ENCODE measurements at places on chromosomes 16 and 17.
A peak's percentile ranks its signal among the peaks of the same experiment; 100 is the strongest.

- no peak for DNase-seq
Observed at GRCh38 chr16:50282955-50283631, 16.7 kb downstream of the ADCY7 start.

DNA sequence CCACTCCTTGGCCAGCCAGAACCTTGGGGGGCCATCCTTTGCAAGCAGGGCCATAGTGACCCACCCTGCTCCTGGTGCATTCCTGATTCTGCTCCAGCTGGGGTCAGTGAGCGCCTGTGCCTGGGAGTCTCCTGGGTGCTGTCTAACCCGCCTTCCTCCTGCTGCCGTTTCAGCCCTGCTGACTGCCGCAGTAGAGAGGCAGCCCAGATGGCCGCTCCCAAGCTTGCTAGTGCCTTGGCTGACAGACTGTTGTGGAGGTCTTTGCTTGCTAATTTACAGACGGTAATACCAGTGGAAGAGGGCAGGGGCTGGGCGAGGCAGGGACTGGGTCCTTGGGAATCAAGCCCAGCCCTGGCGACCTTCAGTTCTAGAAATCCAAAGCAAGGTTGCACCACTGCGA, 99.6 kb downstream of the SOCS1 start:
- DNase-seq = no peak

DNA sequence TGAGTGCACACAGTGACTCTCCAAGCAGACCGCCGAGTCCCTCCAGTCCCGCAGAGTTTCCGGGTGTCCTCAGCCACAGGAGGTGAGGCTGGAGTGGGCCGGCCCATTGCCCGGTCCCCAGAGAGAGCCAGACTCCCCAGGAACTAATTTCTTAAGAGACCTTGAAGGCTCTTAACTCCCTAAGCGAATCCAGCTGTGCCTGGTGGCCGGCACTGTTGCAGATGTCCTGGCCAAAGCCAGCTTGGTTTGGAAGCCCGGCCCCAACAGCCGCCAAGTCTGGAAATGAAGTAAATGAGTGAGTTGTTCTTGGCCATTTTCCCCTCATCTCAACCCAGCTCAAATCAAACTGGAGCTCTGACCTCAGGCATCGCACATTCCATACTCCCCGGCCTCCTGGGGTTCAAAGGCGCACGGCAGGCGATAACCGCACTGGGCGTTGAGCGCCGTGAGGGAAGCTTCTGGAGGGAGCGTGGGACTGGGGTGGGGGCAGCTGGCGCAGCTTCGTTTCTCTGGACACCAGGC, 42.0 kb downstream of the CMIP start:
- no peak for DNase-seq

GRCh38 chr16:27704252-27704651, 154.3 kb downstream of the KATNIP start:
- no peak for DNase-seq

- DNase-seq = no peak
Observed at GRCh38 chr16:30867747-30868146, 26.1 kb downstream of the BCL7C start.

DNA sequence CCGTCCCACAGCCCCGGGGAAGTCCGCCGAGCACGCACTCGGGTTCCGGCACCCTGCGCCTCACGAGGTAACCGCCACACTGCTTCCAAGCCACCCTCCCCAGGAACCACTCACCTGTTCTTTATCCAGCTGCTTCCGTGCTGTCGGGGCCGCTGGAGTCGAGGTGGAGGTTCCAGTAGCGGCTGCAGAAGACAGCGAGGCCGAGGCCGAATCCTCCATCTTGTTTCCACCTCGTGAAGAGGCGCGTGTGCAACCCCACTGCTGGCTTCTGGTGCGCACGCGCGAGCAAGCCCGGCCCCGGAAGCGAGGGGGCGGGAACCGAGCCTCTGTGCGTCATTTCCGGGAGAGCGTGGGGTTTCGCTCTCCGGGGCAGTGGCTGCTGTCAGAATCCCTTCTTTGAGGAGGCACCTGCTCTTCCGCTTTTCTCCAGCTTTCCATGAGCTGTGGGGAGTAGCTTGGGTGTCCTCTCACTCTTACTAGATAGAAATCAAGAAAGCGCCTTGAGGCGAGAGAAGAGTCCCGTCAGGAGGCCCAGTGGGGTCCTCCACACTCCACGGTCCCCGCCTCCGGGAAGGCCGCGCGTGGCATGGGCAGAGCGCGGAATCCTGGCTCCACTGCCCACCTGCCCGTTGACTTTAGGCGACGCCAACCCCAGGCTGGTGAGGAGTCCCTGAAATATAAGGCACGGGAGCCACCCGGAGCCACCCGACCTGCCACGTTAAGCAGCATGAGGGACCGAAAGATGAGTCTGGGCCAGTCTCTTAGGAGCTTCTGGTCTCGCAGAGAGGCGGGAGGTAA, at the start of gene RSL1D1:
TSS of gene RSL1D1 (minus strand) at position 249 of the 798 bp plus-strand sequence. CDS start at position 219, 30 bp downstream.
- DNase-seq = peak; percentile 95

- DNase-seq = peak; percentile 66
Observed at GRCh38 chr17:3965118-3965800, 1.0 kb upstream of the ATP2A3 start.

DNA sequence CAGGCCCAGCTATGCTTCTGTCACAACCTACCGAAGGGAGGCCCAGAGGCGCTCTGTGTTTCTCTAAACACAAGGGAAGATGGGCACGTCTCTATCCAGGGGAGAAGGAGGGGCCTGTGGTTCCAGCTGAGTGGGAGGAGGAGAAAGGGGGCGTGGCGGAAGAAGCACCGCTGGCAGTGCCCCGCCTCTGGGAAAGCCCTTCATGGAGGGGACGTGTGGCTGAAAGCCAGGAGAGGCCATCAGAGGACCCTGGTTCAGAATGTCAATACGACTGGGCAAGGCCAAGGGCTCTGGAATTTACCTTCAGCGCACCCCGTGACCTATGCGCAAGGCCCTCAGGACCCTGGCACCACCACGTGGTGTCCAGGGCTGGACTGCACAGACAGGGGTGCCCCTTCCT, 12.3 kb upstream of the SLC38A8 start:
- no peak for DNase-seq

DNA sequence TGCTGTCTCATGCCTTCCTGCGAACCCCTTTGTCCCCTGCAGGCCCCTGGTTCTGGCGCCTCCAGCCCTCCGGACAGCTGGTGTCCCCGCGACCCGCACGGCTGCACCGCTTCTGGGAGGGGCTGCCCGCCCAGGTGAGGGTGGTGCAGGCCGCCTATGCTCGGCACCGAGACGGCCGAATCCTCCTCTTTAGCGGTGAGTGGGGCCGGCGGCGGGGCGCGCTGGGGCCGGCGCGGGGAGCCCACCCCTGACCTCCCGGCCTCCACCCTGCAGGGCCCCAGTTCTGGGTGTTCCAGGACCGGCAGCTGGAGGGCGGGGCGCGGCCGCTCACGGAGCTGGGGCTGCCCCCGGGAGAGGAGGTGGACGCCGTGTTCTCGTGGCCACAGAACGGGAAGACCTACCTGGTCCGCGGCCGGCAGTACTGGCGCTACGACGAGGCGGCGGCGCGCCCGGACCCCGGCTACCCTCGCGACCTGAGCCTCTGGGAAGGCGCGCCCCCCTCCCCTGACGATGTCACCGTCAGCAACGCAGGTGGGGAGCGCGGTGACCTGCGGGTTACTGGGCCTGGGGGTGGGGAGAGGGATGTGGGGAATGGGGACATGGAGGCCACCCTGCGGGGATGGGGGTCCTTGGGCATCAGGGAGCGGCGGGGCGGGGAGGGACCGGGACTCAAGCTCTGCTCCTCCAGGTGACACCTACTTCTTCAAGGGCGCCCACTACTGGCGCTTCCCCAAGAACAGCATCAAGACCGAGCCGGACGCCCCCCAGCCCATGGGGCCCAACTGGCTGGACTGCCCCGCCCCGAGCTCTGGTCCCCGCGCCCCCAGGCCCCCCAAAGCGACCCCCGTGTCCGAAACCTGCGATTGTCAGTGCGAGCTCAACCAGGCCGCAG, 7.1 kb upstream of the IL32 start:
- DNase-seq = peak; percentile 56

- DNase-seq = peak; percentile 67
Observed at GRCh38 chr16:2486645-2487516, 12.0 kb downstream of the TBC1D24 start.

GRCh38 chr16:50025537-50025931, 509 bp downstream of the CNEP1R1 start:
- DNase-seq = no peak

GRCh38 chr17:4266550-4266949, 2.8 kb upstream of the ANKFY1 start:
- DNase-seq = no peak

DNA sequence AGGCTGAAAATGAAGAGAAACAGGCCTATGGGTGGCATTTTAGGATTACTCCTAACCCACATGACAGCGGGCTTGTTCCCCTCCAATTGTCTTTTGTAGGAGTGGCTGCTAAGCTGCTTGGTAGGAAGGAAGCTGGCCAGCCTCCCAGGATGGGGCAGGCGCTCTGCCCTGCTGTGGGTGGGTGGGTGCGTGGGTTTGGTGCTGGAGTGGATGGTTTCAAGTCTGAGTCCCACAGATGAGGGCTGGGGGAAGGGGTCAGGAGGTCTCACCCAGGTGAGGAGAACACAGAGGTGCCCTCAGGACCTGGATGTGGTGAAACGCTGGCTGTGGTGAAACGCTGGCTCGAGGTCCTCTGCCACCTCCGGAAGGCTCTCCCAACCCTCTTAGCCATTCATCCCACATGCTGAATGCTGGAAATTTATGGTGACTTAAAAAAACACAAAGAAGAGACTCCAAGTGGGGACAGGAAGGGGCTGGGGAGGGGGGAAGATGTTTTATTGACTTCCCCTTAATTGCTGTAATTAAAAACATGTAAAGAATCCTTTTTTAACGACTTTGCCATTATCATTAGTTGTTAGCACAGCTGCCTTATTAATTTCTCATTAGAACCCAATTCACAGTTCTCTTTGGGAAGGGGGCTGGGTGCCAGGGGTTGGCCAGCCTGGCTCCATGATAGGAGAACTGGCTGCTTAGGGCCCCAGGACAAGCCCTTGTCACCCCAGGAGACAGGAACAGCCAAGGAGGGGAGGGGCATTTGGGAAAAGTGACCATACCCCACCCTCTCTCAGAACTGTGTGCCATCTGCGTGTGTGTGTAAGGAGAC, 153.5 kb upstream of the CDC42EP4 start:
- no peak for DNase-seq

GRCh38 chr17:16199093-16199492, 16.2 kb downstream of the NCOR1 start:
- no peak for DNase-seq

- no peak for DNase-seq
Observed at GRCh38 chr17:77846531-77847085, 111.9 kb upstream of the TNRC6C start.

DNA sequence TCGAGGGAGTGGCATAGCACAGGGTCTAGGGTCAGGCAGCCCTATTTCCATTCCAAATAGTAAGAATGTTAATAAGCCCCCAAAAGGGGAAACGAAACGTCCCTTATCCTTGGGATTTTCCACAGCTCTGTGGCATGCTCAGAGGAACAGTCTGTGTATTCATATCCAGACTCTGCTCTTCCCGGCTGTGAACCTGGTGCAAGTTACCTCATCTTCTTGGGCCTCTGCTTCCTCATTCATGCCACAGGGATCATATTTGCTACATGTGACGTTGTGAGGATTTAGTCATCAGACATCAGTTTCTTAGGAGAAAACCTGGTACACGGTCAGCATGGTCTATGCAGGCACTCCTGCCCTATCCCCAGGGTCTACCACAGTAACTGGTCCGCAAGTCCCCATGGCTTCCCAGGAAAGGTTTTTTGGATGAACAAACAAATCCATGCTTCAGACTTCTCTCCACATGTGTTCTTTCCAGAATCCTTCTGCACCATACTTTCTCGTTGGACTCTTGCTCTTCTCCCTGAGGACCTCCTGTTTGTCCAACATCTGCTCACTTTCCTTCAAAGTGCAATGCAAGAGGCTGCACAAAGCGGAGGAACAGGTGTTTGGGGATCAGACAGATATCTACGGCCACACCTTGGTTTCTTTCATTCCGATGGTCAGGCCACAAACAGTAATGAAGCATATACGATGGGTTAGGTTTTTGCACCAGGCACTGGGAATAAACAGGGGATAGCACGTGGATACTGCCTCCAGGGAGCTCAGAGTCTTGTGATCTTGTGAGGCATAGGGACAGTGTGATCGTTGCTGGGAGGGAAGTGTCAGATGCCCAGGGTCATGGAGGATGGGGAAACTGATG, 17.7 kb downstream of the GLP2R start:
- DNase-seq = no peak

DNA sequence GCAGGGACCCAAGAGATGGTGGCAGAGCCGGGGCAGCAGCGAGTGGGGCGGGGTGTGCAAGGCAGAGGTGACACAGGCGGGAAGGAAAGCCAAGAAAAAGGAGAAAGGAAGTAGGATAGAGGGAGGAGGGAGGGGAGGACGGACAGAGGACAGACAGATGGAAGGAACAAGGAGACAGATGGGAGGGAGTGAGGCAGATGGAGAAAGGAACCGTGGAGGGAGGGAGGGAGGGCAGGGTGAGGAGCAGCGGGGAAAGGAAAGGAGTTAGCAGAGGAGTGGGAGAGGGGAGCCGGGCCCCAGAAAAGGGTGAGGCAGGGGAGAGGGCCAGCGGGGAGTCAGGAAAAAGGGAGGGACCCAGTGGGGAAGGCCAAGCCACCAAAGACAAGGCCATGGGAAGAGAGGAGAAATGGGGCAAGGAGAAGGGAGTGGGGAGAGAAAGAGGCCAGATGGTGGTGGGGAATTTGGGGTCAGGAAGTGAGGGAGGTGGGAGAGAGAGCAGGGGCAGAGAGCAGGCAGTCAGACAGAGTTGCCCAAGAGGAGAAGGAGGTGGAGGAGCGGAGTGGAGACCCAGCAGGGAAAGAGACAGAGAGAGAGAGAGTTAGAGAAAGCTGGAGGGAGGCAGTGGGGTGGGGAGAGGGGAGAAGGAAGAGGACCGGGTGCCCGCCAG, 13.2 kb upstream of the ASGR1 start:
- no peak for DNase-seq

DNA sequence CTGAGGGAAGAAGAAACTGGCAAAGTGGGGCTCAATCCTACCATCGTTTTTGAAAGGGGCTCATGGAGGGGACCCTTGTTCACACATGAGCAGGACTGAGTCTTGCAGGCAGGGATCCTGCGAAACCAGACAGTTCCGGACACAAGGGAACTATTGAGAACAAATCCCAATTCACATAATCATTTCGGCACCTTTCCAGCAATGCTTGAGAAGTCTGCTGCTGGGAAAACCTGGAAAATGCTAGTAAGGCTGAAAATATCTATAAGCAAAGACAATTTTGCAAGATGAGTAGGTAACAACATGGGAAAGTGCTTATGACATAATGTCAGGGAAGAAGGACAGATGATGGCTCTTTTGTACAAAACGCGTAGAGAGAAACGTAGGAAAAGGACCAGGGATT, 52.1 kb upstream of the BPTF start:
- no peak for DNase-seq

GRCh38 chr16:84582958-84583516, 34.8 kb downstream of the COTL1 start:
- no peak for DNase-seq

DNA sequence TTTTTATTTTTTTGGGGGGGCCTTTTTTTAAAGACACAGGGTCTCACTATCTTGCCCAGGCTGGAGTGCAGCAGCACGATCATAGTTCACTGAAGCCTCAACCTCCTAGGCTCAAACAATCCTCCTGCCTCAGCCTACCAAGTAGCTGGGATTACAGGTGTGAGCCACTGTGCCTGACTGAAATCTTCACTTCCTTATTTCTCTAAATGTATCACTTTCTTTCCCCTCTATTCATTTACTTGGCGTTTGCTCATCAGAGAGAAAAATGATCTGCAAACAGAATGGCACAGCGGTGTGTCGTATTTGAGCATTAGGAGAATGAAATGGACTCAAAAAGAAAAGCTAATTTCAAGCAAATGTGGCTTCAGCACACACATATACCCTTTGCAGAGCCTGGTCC, 44.3 kb upstream of the CDH5 start:
- DNase-seq = no peak

GRCh38 chr16:68215302-68215701, 20.6 kb downstream of the ESRP2 start:
- no peak for DNase-seq

Data from activated CD4-positive, CD25-positive, alpha-beta regulatory T cell treated with anti-CD3 and anti-CD28 coated beads, Interleukin-2, amount 50 U/mL, for 72 hours (primary cell).